ENCODE measurements at places on chromosomes 2 and 18.

DNA sequence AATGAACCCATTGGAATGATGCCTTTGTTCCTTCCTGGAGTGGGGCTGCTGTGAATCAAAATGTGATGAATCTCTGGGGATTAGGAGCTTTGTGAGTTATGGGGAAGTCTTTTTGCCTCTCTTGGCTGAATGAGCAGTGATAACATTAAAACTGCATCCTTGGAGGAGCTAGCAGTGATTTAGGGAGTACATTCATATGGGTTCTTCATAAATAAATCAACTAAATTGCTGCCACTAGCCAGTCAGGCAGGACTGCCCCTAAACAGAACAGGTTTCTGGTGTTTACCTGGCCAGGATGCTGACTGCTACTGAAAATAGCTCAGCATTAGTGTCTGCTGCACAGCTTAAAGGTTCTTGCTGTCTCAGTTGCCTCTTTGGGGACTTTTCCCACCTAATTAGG lies 244.5 kb upstream of the MEX3C start:
- DNase-seq: no peak

- DNase-seq: peak; percentile 51
These were observed 110.2 kb downstream of the MDH1 start for GRCh38 chr2:63698786-63699548.

- DNase-seq: no peak
These were observed 286.9 kb downstream of the TMX3 start for GRCh38 chr18:68427951-68428401.

- DNase-seq: no peak
These were observed 11.4 kb upstream of the GALNT5 start for GRCh38 chr2:157245846-157246764.

GRCh38 chr18:46319783-46320182 lies 215.6 kb downstream of the HAUS1 start:
- DNase-seq: no peak

- no peak for DNase-seq
These were observed 751.2 kb upstream of the NRXN1 start for GRCh38 chr2:51782921-51783765.

DNA sequence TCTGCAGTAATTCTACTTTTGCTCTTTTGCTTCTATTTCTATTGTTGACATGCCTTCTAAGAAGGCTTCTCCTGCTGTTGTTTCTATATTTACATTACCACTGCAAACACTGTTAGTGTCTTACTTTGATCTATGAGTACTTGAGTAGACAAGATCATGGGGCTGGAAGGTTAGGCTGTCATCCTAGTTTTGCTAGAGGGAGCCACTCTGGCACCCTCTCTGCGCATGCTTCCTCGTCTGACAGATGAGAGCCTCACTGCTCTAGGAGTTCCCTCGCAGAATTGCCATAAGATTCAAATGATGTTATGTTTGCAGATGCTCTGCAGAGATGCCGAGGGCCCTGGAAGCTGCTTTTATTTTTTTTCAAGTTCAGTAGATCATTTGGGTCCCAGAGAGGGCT lies 185.6 kb downstream of the RNF144A start:
- DNase-seq: no peak

- no peak for DNase-seq
These were observed 415.0 kb downstream of the TMX3 start for GRCh38 chr18:68299906-68300305.

- no peak for DNase-seq
These were observed 7.7 kb upstream of the NBAS start for GRCh38 chr2:15568874-15569273.

- peak; percentile 35 for DNase-seq
These were observed 103.5 kb downstream of the LBH start for GRCh38 chr2:30334762-30335363.

DNA sequence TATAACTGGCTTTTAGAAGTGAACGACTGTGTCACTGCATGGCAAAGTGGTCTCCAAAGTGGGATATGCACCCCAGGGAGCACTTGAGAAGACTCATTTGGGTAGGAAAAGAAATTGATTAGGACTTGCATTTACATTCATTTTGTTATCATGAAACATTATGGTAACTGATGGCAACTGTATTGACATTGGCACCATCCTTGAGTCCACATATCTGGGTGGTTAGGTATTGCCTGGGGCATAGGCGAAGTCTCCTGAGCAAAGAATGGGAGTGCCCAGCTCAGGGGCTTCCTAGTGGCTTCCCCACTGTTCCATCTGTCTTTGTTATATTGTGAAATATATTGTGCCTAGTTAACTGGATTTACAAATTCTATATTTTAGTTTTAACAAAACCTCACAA lies 29.2 kb downstream of the SPATS2L start:
- DNase-seq: no peak

DNA sequence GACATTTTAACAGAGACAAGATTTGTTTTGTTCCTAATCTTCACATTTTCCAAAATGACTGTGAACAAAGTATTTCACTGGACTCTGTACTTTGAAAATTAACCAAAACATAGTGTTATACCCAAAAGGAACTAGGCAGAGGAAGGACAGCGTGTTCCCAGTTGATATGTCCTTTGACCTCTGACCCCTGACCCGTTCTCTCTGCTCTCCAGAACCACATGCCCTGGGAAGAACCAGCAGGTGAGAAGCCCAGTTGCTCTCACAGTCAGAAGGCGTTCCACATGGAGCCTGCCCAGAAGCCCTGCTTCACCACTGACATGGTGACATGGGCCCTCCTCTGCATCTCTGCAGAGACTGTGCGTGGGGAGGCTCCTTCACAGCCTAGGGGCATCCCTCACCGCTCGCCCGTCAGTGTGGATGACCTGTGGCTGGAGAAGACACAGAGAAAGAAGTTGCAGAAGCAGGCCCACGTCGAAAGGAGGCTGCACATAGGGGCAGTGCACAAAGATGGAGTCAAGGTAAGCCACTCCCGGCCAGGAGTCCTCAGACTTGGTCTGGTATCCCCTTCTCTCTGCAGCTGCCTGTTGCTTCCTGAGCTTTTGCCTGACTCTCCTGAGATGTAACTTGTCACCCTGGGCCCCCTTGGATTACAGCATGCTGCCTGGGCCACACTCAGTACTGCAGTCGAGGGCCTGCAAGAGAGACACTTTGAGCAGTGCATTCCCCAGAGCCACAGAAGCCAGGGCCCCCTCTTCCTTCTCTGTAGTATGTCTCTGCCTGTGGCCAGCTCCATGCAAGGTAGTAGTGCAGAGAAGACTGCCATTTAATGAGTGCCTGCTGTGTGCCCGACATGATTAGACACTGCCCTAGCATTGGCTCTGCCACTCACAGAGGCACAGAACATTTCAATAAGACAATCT lies 94.3 kb downstream of the ARHGEF4 start:
- no peak for DNase-seq

DNA sequence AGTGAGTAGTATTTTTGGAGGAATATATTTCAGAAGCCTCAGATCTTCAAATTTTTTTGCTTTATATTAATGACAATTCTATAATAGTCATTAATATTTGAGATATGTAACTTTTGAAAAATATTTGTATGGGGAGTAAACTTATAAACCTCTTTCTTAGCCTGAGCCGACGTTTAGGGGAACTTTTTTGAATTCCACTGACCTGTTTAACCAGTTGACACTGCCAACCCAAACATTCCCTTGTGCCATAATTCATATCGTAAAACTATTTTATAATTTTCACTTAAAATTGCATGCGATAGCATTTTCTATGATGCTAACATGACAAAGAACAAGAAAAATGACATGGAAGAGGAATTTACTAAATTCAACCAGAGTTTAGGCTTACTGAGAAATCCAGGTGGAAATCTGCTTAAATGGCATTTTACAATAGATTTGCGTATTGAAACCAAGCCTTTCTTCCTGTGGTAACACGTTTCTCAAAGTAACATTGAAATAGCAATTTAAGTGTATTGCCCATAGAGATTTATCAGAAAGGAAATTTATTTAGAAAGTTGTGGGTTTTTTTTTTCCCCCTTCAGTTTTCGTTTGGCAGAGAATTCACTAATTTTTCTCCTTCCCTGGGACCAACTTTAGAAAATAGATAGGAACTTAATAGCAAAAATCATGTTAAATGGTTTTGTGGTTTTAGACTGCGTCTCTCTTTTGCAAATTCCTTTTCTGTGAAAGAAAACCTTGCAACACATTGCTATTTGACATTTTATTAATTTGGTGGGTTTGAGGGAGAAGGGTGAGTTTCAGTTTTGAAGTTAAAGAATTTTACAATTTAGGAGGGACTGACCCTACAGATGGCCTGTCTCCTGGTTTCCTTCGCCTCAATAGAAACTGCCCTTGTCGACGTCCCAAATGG lies 77.4 kb downstream of the TANC1 start:
- no peak for DNase-seq

DNA sequence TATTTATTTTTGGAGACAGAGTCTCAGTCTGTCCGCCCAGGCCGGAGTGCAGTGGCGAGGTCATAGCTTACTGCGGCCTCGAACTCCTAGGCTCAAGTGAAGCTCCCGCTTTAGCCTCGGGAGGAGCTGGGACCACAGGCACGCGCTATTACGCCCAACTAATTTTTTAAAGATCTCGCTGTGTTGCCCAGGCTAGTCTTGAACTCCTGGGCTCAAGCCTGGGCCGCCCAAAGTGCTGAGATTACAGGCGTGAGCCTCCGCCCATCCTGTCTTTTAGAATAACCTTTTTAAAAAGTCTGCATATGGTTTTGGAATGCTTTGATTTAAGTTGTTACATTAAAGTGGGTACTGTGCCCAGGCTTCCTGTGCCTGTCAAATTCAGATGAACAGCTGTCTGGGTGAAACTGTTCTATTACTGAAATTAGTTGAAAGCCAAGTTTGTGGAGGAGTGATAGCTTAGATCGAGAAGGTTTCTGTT lies 944 bp downstream of the RAB3GAP1 start:
- DNase-seq: no peak

- DNase-seq: no peak
These were observed 5.6 kb downstream of the TMEM247 start for GRCh38 chr2:46485002-46485401.

DNA sequence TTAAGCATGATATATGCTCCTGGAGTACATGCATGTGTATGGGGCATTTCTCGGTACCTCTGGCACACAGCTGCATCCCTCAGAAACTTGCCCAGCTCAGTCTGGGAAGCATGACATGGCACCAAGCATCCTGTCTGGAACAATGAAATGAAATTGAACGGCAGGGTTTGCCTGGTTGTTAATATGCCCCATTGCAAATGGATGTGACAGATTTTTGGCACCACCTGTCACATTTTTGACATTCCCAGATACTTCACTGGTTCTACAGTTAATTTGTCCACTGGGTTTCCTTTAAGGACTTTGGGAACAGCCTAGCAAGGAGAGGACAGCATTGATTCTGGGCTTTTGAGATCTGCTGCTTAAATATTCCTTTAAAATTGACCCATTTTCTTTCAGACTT lies 305.8 kb downstream of the TSN start:
- DNase-seq: no peak
